ENCODE measurements at places on chromosomes 2 and 18.

- DNase-seq = peak; percentile 20
These were observed 60.9 kb downstream of the EDAR start for GRCh38 chr2:108927936-108928659.

GRCh38 chr2:85230679-85231467, 96.9 kb downstream of the TGOLN2 start:
- no peak for DNase-seq

DNA sequence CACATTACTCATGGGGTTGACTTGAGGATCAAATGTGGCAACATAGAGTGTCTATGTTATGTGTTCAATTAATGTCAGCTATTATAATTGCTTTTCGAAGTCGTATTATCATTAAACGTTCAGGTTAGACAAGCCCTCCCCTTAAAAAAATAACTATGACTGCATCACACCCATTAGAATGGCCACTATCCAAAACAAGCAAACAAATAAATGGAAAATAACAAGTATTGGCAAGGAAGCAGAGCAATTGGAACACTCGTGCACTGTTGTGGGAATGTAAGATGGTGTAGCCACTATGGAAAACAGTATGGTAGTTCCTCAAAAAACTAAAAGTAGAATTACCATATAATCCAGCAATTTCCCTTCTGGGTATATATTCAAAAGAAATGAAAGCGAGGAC, 10.0 kb upstream of the CTIF start:
- no peak for DNase-seq

DNA sequence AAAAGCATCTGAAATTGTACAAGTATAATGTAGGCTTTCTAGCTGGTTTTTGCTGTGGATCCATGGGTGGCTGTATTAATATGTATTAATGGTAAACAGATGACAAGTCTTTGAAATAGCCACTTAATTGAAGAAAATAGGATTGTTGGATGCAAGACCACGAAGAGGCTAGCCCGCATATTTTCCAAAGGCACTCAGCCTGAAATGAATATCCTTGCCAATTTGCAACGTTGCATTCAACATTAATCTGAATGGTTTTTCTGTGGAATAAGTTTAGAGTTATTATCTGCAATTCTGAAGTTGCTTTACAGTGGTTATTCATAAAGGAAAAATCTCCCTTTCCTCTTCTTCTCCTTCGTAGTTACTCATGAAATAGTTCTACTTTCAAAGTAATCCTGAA, 86.2 kb upstream of the SPATS2L start:
- DNase-seq = no peak

DNA sequence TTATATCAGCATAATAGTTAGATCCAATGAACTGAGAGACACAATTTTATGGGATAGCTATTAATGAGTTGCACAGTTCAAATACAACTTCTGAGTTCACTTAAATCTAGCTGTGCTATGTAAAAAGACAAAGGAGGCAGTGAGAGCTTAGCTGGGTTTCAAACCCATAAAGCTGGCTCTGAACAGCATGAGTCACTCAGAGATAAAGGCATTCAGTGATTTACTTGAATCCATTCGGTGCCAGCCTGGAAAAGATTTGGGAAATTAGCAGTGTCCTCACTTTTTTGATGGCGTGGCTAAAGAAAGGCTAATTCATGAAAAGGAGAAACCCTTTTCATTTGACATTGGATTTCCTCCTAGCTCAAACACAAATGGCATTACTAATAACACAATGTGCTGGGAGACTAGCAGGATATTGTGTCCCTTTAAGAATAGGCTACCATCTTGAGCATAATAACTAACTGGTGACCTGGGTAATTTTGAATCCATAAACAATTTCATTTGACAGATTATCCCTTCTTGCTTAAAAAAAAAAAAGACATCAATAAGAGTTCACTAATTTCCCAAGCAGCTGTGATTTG, 98.4 kb upstream of the NEUROD1 start:
- DNase-seq = no peak

DNA sequence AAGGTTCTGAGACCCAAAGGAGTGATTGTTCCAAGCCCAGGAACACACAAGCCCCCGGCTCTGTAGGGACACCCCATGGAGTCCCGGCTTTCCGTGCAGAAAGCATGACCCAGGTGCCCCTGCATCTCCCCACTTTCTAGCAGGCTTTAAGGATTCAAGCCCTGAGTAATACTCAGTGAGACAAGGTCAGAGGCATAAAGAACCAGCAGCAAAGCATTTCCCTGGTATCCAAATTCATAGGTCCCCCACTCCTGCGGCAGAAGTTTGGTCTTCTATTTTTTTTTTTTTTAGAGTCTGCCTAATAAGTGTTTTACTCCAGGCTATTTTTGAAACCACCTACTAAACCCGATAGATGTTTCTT, 16.3 kb downstream of the TSHZ1 start:
- DNase-seq = no peak

- peak; percentile 60 for DNase-seq
These were observed 127.9 kb downstream of the THADA start for GRCh38 chr2:43467891-43468290.

DNA sequence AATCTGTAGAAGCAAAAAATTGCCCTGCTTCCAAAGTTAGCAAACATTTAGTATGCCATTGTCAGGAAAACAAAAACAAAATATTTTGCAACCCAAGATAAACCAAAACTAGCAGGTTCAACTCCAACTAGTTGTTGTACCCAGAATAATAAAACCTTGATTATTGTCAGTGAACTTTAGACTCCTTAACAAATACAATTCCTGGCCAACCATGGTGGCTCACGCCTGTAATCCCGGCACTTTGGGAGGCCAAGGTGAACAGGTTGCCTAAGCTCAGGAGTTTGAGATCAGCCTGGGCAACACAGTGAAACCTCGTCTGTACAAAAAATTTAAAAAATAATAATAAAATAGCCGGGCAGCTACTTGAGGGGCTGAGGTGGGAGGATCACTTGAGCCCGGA, 87.5 kb upstream of the MSH2 start:
- no peak for DNase-seq

DNA sequence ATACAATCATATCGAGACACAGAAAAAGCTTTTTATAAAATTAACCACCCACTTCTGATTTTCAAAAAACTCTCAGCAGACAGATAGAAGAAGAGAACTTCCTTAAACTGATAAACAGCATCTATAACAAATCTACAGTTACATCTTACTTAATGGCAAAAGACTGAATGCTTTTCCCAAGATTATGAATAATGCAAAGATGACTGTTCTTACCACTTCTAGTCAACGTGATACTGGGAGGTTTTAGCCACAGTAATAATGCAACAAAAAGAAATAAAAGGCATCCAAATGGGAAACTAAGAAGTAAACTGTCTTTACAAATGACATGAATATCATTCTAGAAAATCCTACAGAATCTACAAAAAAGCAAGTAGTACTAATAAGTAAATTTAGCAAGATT, 58.0 kb upstream of the TMEM247 start:
- DNase-seq = no peak

DNA sequence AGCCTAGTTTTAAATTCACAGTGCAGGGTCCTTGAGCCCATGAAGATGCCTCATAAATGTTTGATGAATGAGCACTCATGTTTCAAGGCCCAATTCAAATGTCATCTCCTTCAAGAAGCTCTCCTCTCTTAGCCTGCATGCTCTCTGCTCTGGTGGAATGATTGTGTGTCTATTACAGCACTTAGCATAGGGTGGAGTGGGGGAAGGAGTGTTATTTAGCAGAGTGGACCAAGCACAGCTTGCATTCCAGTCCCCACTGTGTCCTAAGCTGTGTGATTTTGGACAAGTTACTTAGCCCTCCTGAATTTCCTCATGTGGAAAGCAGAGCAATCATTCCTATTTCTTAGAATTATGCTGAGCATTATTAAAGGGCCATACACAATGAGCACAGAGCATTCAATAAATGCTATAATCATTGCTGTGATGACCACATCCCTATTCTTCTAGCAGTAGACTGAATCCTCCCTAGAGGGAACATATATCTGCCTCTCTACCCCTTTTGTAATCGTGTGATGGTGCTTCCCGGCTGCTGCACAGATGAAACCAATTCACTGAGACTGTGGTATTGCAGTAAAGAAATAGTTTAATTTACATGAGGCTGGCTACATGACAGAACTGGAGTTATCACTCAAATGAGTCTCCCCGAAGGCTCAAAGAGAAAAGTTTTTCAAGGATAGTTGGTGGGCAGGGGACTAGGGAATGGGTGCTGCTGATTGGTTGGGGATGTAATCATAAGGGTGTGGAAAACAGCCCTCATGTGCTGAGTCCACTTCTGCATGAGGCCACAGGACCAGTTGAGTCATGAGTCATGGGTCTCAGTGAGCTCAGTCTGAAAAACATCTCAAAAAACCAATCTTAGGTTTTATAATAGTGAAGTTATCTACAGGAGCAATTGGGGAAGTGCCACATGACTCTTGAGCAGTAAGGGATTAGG, 173.4 kb upstream of the NDUFV2 start:
- no peak for DNase-seq

DNA sequence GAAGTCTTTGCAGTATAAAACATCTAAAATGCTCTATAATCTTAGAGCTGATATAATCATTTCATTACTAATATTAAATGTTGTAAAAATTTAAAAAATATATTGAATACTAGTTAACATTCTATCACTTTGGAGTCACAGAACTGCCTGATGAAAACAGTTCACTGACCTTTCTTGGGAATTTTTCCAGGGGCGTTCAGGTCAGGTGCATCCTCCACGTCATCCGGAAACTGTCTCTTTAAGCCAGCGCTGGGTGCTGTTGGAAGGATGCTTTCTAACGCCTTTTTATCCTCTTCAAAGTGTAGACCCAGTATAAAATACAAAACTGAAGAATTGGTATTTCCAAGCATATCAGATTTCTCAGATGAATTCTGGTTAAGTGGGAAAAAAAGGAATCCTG, 22.8 kb downstream of the LONRF2 start:
- DNase-seq = no peak

GRCh38 chr2:37870829-37871228, 54.3 kb upstream of the RMDN2 start:
- no peak for DNase-seq

- no peak for DNase-seq
These were observed 416.1 kb downstream of the LPIN1 start for GRCh38 chr2:12162269-12163247.

DNA sequence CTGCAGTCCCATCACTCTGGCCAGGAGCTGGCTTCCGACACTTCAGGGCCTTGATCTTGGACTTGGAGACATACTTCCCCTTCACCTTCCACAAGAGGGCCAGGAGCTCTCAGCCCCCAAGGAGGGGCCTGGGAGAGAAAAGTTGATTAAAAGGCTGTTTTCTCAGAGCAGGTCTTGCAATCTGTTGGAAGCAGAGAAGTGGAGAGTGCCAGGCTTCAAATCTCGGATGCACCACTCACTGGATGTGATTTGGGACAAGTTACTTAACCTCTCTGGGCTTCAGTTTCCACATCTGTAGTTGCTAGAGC, 255.3 kb downstream of the CYP26B1 start:
- DNase-seq = no peak

GRCh38 chr2:48116497-48116896, 210.2 kb upstream of the FBXO11 start:
- DNase-seq = no peak

DNA sequence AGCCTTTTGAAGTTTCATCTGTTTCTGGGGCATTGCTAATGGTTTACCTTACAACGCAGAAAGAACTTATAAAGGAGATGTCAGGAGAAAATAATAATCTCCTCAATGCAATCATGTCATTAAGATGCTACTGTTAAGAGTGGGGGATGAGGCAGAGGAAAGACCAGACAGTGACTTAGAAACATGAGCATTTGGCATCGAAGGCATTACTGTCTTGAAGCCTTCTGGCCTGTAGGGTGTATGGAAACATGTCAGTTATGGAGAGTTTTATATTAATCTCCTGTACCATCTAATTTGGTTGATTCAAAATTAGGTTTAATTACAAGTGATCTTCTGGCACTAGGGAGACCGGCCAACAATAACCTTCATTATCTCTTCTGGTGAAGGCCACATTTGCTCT, 32.5 kb downstream of the CDC42EP3 start:
- no peak for DNase-seq

DNA sequence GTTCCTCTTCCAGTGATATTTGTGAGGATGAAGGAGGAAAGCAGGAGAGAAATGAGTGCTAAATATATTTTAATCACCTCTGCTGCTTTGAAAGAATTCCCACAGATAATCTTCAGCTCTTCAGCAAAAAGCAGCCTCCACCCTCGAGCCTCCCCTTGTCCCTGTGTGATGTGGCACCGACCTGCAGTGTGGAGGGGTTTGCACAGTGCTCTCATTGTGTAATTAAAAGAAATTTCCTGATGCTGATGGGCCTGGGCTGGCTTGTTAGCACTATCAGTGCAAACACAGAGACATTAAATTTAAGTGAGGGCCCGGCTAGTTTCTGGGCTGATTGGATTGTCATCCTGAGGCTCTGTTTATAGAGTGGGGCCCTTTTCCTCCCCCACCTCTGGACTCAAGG, 53.4 kb downstream of the KIF5C start:
- DNase-seq = no peak

- DNase-seq = no peak
These were observed 11.0 kb upstream of the NCKAP5 start for GRCh38 chr2:133579274-133579673.

DNA sequence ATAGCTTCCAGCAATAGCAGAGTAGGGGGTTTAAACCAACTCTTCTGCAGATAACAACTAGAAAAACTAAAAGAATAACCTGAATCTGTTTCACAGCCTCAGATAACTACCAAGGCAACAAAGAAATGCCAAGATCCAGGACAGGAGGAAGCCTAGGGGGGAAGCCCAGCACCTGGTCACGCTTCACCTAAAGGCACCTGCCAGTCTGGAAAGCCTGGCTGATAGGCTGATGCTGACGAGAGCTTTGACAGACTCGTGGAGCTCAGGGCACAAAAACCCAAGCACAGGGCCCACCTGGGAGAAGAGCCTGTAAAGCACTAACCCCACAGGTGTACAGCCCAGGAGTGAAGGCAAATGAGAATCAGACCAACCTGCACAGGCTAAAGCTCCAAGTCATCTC, 22.6 kb downstream of the EIPR1 start:
- DNase-seq = no peak

DNA sequence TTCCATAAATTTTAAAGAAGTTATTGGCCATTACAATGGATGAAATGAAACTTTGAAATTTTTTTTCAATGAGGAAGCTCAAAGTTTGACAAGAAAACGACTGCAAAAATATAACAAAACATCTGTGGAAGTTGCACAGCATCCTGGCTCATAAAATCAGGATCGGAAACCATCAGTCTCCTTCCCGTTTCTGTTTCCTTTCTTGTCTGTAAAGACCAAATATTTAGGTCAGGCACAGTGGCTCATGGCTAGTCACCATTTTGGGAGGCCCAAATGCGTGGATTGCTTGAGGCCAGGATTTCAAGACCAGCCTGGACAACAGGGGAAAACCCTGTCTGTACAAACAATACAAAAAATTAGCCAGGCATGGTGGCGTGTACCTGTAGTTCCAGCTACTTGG, 27.6 kb upstream of the SSB start:
- DNase-seq = no peak

- DNase-seq = no peak
These were observed 25.5 kb upstream of the LRRC30 start for GRCh38 chr18:7205346-7205745.

- no peak for DNase-seq
These were observed 5.0 kb downstream of the NAB1 start for GRCh38 chr2:190653931-190654330.
